ENCODE measurements at places on chromosomes 3 and 15.
A peak's percentile ranks its signal among the peaks of the same experiment; 100 is the strongest.

- peak; percentile 42 for DNase-seq
These were observed 48.8 kb downstream of the EPHA6 start for GRCh38 chr3:96863129-96863740.

GRCh38 chr3:60399861-60400845 lies 851.1 kb downstream of the FHIT start:
- DNase-seq, result no peak

DNA sequence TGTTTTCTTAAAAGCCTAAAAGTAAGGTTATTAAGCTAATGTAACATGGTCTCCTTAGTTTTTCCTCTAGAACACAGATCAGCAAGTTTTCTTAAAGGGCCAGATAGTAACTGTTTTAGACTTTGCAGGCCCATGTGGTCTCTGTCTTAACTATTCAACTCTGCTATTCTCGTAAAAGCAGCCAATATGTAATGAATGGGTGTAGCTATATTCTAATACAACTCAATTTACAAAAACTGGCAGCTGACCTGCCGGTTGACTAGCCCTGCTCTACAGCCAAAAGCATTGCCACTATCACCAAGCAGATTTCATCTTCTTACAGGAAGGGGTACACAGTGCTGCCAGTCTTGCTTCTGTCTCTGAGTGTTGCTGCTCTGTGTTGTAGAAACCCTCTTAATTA lies 27.4 kb downstream of the KCNMB3 start:
- DNase-seq, result no peak

DNA sequence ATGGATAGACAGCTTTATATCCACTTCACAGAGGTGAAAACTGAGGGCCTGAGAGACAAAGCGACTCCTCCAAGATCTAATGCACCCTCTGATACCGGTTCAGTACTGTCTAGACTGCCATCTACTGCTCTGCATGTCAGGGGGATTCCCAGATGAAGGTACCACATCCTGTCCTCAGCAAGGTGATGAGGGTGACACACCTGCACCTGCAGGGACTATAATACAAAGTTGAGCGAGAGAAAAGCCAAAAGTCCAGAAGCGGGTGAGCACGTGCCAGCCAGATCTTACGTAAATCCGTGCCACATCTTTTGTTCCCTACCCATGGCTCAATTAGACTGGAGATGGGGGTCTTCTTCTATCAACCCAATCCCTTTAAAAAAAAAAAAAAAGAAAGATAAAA lies 32.4 kb upstream of the HES1 start:
- no peak for DNase-seq

DNA sequence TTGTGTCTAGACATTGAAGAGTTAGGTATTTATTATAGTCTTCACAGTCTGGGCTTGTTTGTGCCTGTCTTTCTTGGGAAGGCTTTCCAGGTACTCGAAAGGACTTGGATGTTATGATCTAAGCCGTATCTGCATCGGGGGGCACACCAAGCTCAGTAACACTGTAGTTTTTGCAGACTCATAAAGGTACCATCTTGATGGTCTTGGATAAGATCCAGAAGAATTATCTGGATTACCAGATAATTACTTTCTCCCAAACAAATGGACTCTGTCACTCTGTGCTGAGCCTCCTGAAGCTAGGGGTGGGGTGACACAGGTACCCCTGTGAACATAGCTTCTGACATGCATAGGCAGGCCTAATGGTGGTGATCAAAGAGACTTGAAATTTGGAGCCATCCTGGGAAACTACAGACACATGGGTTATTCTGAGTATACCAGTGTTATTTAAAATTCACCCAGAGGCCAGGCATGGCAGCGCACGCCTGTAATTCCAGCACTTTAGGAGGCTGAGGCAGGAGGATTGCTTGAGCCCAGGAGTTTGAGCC lies 238.6 kb upstream of the TPM1 start:
- DNase-seq, result no peak

GRCh38 chr3:55483196-55484095 lies 3.7 kb downstream of the WNT5A start:
- no peak for DNase-seq

DNA sequence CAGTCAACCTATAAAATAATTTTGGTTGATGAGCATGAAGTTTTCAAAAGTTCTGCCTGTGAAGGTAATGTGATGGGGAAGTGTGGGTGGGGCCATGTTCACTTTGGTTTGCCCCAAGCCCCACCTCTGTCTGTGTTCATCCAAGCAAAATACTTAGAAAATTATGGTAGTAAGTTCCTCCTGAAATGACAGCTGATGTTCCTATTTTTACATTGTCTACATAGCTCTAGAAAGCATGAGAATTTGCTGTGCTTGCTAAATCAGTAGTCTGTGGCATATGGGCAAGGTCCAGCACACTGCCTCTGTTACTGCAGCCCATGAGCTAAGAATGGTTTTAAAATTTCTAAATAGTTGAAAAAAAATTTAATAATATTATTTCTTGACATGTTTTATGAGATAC lies 21.9 kb upstream of the CP start:
- DNase-seq, result no peak

DNA sequence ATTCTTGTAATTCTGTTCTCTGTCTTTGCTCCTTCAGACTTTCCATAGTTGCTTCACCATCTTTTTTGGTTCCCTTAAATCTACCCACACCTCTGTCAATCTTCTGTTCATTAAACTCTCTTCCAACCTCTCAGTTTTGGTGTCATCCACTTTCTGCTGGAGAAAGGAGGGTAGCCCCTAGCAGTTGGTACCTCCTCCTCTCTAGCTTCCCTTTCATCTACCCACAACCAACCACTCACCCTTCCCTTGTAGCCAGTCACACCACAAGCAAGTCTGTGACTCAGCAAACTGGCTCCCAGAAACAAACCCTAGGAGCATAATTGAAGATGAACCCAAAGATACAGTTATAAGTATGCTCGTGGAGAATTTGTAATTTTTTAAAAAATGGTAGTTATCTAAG lies 318.6 kb downstream of the FHIT start:
- no peak for DNase-seq

Data from lung microvascular endothelial cell (primary cell).